ENCODE measurements at places on chromosomes 6 and 20.

DNA sequence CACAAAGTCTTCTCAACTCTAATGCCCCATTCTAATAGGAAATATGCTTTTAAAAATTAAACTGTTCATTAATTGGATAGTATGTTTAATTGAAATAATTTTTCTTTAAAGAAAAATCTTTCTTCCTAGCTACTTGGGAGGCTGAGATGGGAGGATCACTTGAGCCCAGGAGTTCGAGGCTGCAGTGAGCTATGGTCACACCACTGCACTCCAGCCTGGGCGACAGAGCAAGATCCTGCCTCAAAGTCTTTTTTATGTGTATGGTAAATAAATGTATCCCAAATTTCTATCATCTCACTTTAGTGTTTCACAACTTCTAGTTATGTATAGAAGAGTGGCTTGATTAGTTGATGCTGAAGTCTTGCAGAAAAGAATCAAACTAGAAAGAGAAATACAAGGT lies 4.5 kb downstream of the DSE start:
- no peak for DNase-seq

GRCh38 chr6:71651636-71652035 lies 234.7 kb upstream of the RIMS1 start:
- no peak for DNase-seq

- no peak for DNase-seq
These were observed 108.7 kb upstream of the CNKSR3 start for GRCh38 chr6:154619146-154619545.

- no peak for DNase-seq
These were observed 41.9 kb downstream of the MTHFD1L start for GRCh38 chr6:150907383-150907782.

DNA sequence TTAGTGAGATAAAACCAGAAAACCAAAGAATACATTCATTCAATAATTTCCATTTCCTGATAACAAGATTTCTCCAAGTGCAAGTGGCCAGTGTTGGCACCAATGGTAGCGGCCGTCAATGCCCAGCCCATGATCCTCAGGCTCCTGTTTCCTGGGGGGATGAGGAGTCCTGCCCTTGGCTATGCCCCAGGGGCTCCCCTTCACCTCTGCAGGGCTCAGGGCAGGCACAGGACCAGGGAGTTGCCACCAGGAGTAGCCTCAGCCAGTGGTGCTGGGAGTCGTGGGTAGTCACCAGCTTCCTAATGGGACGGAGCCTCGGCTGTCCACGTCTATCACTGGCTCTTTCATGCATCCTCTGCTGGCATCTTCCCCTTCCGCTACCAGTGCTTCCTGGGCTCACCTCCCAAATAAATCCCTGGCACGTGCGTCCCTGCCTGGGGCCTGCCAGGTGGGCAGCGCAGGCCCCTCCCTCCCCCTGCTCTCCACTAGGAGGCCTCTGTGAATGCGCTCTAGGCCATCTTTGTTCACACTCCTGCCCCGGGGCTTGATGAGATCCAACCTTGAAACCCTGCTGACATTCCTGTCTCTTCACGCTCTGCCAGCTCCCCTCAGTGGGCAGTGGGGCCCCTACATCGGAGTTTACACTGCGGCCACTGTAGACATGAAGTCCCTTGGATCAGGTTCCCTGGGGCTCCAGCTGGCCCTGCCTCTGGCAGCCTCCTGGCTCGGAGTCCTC lies 215.7 kb downstream of the SYNDIG1 start:
- DNase-seq = no peak

- no peak for DNase-seq
These were observed 19.7 kb upstream of the NTSR1 start for GRCh38 chr20:62688855-62689460.

- no peak for DNase-seq
These were observed 218.5 kb downstream of the TMEM242 start for GRCh38 chr6:157104803-157105202.

- DNase-seq = no peak
These were observed 27.6 kb downstream of the TINAG start for GRCh38 chr6:54335871-54336270.

DNA sequence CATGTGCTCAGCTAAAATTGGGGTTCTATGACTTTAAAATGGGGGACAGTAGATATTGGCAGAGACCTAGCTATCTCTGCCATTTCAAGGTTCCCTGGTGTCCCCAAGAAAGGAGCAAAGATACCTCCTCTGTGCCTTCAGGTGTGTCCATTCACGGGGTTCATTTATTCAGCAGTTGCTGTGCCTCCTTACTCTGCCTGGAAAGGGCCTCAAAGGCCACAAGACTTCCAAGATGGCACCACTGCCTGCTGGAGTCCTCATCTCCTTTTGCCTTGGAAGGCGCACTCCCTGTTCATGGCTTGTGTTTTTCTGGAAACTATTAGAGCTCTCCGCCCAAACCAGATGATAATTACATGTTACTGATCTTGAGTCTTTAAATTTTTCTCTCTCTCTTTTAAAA lies 3.9 kb upstream of the ZBP1 start:
- DNase-seq = no peak

DNA sequence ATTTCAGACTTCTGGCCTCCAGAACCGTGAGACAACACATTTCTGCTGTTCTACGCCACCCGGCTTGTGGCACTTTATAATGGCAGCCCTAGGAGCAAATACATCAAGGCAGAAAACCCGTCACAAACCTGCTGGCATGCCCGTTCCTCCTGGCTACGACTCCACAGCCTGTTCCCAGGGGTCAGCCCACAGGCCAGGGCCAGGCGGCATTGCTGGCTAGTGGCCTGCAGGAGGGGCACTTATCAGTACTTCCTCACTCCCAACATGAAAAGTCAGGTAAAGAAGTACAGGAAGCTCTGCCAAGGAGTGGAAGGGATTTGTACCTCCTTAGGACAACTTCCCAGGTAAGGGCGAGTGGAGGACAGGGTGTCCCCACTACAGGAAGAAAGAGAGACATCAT lies 223.1 kb upstream of the AGPAT4 start:
- no peak for DNase-seq

DNA sequence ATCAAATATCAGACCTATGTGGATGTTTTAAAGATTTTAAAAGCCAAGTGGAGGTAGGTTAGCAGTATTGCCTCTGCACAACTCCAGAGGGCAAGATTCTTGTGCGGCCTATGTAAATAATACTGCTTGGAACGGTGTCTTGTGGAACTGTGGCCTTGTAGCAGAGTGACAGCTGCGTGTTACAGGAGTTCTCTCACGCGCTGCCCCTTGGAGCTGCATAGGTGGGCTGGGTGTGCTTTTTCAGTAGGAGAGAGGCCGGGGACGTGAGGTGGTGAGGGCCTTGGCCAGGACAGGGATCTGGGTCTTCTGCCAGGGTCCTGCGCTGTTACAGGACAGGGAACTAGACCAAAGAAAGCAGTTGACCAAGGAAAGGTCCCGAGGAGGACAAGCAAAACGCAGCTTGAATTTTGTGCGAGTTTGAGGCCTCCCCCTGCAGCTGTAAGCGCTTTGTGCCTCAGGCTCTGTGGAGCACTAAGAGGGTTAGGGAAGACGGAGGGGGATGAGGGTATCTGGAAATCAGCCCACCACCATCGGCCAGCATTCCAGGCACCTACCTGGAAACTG lies 1.5 kb downstream of the TMEM181 start:
- no peak for DNase-seq

GRCh38 chr6:32369660-32370059 lies 2.0 kb downstream of the TSBP1 start:
- DNase-seq = no peak

DNA sequence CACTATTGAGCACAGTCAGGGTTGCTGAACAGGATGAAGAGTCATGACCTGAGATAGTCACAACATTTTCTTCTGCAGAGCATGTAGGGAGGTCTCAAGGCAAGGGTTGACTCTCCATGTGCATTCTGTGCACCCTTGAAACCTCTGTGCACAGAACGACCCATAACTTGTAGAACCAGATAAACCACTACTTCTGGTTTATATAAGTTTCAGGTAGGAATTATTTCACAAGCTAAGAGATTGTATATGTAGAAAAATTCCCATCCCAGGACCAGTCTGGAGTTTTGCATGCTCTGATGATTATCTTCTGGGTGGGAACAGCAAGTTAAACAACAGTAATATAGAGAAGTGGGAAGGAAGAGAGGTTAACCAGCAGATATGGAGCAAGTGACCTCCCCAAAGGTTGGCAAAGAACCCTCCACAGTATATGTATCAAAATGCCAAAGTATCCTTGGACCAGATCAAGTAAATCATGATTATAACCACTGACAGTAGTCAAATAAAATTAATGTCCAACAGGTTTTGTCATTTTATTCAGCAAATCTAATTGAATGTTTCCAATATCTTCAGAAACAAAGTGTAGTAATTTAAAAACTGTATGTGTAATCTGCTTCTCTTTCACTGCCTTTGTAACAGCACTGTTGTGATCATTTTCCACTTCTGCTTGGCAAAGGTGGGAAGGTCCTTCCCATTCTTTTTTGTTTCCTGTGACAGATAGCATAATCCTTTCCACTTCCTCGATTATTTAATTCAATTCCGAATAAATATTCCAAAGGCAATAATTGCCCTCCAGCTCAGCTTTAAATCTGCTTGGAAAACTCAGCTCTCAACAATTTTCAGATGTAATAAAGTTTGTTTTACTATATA lies 104.4 kb downstream of the SYNE1 start:
- no peak for DNase-seq
